ENCODE measurements at places on chromosomes 5 and 9.

DNA sequence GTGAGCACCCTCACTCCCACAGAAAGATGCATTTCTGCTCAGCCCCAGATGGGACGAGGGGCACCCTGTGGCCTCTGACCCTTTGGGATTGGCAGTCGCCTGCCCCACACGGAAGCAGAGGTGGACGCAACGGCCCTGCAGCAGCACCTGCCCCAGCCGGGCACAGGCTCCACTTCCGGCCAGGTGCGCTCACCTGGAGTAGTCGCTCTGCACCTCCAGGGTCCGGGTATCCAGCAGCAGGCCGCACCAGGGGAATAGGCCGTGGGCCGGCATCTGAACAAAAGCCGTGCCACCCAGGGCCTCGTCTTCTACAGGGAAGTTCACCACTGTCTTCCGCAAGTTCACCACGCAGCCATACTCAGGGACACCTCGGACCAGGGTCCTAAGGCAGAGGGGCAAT, 30.7 kb downstream of the TERT start:
- no peak for DNase-seq

- DNase-seq, result no peak
Observed at GRCh38 chr5:120510098-120510637, 46.1 kb downstream of the PRR16 start.

GRCh38 chr5:17730421-17730820, 96.2 kb downstream of the TAF11L14 start:
- no peak for DNase-seq

DNA sequence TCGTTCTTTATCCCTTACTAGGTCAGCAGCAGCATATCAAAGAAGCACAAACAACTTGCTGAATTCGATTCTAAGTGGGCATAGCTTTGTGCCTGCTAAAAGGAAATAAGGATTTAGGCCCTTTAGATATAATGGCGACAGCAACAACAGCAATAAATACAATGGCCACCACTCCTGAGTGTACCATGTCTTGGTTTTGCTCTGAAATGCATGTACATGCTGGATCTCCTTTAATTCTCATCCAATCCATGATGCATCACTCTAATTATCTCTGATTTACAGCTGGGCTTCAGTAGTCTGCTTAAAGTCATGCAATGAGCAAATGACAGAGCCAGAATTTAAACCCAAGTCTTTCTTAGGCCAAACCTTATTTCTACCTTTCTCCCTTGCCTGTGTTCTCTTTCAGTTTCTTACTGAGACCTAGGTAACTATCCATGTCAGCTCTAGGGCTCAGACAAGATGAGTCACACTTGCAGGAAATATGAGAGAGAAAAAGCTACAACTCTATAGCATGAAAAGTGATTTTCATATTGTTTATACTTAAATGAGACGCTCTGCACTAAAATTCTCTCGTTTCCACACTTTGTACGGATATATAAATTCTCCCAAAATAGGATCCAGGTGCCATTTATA, 111.8 kb downstream of the HMHB1 start:
- DNase-seq, result no peak

DNA sequence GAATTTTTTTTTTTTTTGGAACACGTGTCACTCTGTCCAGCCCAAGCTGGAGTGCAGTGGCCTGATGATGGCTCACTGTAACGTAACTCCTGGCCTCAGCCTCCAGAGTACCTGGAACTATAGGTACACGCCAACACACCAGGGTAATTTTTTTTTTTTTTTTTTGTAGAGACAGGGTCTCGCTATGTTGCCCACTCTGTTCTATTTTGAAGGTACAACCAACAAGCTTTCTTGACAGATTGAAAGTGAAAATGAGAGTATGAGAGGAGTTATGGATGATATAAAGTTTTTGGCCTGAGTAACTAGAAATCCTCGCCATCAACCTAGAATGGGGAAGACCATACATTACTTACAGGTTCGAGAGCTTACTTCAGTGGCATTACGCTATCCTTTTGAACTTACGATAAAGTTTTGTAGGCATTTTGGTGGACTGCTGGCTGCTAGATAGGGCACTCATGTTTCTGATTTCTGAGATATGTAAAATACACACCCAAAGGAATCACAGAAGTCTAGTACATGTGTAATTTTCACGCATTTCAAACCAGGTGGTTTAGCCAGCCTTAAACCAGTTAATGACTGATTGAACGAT, 806 bp upstream of the CDC42SE2 start:
- no peak for DNase-seq

GRCh38 chr5:21152611-21153010, 1164.6 kb upstream of the CDH18 start:
- no peak for DNase-seq

DNA sequence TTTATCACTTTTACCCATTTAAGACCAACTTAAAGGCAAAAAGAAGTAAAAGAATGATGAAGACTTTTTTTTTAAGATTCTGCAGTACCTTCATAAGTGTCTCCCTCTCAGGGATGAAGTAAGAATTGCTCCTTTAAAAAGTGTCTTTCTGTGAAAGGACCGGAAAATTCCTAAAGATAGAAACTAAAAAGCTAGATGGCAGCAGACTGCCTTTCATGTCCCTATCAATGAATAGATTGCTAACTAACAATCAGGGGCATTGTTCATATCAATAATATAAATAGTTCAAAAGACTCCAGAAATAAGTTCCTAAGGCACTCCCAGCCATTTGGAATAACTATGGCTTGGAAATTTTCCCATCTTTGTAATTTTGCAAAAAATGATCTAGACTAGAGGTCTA, 558.0 kb downstream of the PDE4D start:
- DNase-seq, result no peak

DNA sequence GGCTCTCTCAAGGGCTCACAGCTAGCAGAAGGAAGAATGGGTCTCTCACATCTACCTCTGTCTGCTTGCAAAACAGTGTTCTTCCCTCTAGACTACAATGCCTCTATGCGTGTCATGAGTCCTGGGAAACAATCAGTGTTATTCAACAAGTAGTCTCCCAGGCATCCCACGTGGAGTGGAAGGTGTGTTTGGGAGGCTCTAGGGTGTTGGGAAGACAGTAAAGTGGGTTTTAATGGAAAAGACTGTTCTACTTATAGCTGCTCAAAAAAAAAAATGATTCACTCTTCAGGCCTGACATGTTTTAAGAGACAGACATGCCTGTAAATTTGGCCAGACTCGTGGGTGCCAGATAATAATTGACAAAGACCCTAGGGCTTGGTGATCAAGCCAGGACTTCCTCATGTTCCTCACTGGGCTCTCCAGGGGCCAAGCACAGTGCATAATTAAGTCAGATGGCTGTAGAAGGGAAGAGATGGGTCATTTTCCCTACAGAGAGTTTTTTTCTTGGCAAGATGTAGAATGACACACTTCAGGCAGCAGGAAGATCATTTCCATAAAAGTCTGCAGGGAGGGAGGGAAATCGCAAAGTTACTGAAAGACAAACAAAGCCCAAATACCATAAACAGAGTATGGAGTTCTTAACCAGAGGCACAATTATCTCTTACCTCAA, 246.4 kb downstream of the ACTL7B start:
- no peak for DNase-seq

- DNase-seq, result no peak
Observed at GRCh38 chr9:82081496-82081895, 92.9 kb downstream of the SPATA31D1 start.

DNA sequence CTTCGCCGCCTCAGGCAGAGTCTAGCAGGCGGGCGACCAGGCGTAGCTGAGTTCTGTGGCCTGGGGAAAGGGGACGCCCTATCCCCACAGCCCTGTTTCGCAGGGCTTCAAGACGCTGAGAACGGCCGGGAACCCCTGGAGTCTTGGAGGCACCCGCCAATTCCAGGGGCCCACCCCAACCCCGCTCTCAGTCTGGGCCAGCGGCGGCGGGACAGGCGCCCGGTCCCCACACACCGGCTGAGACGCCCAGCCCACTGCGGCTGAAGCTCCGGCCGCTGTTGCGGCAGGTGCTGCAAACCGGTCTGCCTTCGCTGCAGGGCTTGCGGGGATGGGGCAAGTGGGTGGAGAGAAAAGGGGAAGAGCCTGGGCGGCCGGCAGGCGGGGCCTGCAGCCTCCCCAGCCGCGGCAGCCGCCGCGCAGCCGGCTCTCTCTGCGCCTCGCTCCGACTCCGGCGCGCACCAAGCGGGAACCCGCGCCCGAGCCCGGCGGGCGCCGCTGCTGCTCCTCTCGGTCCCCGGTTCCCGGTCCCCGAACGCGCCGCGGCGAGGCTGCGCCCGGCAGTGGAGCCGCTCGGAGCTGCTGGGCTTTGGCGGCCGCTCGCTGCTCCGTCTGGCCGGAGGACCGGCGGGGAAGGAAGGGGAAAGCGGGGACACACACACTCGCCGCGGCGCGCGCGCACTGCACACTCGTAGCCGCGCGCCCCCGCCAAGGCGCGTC, at the start of gene PIP5K1B:
Gene PIP5K1B (plus strand): TSS at position 427 of the 717 bp plus-strand sequence. CDS start 117,375 bp downstream, outside the sequence.
- DNase-seq, result no peak

- DNase-seq, result no peak
Observed at GRCh38 chr5:77437194-77437593, 54.9 kb downstream of the WDR41 start.

DNA sequence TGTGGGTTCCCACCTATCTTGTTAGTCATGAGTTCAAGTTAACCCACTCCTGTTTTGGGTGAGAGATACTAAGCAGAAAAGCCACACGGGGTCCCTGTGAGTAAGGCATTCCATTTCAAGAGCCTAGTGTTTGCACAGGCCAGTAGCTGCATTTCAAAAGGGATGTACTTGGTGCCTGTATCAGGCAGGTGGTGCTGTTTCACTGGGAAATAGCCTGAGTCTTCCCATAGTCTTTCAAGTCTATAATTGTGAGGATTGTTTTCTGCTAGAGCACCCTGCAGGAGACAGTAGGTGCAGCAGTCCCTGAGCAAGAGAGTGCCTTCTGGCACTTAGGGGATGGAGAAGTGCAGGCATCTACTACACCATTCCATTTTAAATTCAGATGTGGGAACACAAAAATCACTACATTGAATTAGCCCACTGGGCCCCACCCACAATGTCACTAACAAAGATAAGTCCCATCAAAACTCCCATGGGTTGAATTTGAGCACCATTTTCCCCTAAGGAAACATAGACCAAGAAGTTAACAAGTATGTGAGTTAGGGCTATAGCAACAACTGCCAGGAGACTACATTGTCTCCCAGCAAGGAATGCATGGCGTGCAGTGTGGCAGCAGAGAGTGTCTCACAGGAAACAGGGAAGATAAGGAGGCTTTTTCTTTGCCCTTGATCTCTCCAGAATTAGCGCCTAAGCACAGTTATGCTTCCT, 263.2 kb downstream of the COX7C start:
- DNase-seq, result no peak

- DNase-seq, result no peak
Observed at GRCh38 chr5:142784401-142784955, 14.3 kb downstream of the ARHGAP26 start.

GRCh38 chr9:6410633-6411032, 2.4 kb upstream of the UHRF2 start:
- no peak for DNase-seq

DNA sequence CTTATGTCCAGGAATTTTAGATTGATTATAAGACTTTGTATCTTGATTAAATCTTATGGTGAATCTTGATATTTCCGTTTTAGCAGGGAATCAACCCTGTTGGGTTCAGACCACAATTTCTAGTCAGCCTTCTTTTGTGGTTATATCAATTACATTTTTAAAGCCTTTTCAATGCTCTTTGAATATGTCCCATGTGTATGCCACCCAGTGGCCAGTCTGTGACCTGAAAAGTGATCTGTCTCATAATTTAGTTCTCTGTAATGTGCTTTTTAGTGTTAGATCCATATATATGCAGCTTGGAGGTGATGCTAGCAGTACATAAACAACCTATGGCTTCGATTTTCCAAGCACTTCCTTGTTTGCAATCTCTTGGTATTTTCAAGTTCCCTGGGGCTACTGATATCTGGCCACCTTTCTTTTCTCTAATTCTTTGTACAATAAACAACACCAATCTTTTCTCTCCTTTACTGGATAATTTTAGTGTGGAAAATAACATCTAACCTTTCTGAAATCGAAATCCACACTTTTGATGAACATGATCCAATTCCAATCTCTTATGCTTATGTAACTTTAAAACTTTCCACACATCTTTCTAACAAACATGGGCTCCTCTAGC, 28.8 kb downstream of the PDE8B start:
- DNase-seq, result no peak

GRCh38 chr5:131466171-131466766, 168.8 kb downstream of the RAPGEF6 start:
- no peak for DNase-seq

Data from stimulated activated CD8-positive, alpha-beta memory T cell treated with anti-CD3 and anti-CD28 coated beads, Interleukin-4, amount 100 ng/mL, for 4 hours (primary cell).